ENCODE measurements at places on chromosomes 3 and 15.

GRCh38 chr15:74799255-74799855 is 13.3 kb upstream of the LMAN1L start:
- no peak for DNase-seq

GRCh38 chr3:128395500-128396162 is 71.1 kb downstream of the DNAJB8 start:
- no peak for DNase-seq

DNA sequence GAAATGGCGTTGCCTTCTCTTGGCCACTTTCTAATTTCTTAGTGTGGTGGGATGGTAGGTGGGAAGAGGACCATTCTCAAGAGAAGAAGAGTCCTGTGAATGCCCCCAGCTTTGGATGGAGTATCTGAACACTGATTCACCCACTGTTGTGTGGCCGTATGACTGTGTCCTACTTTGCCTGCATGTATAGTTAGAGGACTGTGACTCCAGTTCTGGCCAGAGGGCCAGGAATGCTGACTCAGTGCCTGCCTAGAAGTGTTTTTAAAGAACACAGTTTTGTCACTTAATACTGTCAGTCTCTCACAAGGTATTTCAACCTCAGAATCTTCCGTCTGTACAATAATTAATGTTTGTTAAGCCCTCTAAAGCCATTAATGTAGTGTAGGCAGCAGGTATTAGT is 2.1 kb downstream of the SEC61A1 start:
- DNase-seq, result peak; percentile 56

GRCh38 chr3:29914861-29915524 is 634.1 kb downstream of the RBMS3 start:
- peak; percentile 31 for DNase-seq

GRCh38 chr3:109050591-109051167 is 67.3 kb downstream of the MORC1 start:
- DNase-seq, result no peak

Measured in amniotic stem cell (primary cell).